ENCODE measurements at places on chromosomes 3 and 15. TPM values are rescaled to one million over a fixed set of nuclear protein-coding genes. Genes with fewer than 3 reads are reported as not detected.

Gene TMEM108
- not detected for total RNA-seq

- no peak for DNase-seq
Observed at GRCh38 chr3:33122991-33123390, 9.2 kb downstream of the CRTAP start.

GRCh38 chr15:63856711-63857460 is 23.1 kb upstream of the HERC1 start:
- DNase-seq: peak; percentile 61

DNA sequence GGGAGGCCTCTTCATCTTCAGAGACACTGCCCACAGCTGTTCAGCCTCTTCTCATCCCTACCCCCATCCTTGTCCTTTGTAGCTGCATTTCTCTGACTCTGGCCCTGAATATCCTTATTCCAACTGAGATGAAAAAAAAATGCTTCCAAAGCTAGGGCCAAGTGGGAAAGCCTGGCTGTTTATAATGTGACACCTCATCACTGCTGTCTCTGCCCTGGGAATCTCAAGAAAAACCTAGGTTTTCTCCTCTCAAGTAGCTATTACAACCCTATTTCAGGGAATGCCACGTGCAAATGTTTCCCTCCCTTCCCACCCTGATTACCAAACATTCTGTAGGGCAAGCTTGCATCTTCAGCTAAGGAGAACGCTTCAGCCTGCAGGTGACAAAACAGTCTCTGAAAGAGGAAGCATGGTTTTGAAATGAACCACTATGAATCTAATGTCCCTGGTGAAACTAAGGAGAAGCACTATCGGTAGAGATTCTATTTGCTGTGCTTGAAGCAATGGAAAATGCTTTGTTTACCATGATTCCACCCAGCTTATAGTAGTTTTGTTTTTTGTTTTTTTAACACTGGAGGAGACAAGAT is 65.4 kb downstream of the USF3 start:
- DNase-seq: no peak

Gene DUOX1
- total RNA-seq: not detected

GRCh38 chr3:10116138-10116460 is 624 bp downstream of the BRK1 start:
- DNase-seq: no peak

- peak; percentile 3 for DNase-seq
Observed at GRCh38 chr3:60954048-60954447, 297.2 kb downstream of the FHIT start.

Gene NEK10
- 27.1 TPM for total RNA-seq

DNA sequence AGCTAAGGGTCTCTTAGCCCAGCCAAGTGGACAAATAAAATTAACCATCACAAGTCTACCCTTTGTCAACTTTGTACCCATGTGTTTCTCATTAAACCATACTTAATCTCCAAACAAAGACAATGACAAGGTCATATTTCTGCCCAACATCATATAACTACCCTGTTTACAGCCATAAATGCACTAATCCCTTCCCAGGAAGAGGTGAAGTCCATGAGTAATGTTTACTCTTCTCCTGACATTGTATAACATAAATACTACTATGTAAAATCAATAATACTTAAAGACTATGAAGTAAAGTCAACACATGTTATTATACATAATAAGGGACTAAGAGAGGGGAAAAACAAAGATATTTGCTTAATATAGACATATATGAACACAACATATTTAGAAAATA is 38.5 kb upstream of the FAN1 start:
- no peak for DNase-seq

- DNase-seq: no peak
Observed at GRCh38 chr3:140051019-140051957, 116.3 kb downstream of the CLSTN2 start.

Gene CSK
- 28.1 TPM for total RNA-seq

DNA sequence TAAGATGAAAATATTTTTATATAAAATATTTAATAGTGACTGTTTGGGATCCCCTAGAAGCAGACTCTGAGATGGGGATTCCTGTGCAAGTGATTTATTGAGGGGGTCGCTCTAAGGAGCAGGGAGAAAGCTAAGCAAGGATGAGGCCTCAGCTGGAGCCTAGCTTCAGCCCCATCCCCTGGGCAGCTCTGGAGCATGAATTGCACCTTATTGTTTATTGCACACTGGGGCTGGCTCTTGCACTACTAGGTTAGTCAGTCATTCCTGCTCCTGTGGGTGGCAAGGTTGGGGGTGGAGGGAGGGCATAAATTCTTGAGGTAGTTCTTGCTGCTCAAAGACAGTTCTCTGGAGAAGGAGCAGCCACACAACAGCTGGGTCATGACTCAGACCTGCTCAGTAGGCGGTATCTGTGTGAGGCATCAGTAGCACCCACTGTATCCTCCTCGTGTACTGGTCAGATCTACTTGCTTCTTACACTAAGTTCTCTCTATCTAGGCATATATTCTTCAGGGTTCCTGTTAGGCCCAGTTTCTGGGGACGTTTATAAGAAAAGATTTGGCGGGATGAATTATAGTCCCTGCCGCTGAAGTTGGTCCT is 27.2 kb upstream of the TNFSF10 start:
- DNase-seq: peak; percentile 70

DNA sequence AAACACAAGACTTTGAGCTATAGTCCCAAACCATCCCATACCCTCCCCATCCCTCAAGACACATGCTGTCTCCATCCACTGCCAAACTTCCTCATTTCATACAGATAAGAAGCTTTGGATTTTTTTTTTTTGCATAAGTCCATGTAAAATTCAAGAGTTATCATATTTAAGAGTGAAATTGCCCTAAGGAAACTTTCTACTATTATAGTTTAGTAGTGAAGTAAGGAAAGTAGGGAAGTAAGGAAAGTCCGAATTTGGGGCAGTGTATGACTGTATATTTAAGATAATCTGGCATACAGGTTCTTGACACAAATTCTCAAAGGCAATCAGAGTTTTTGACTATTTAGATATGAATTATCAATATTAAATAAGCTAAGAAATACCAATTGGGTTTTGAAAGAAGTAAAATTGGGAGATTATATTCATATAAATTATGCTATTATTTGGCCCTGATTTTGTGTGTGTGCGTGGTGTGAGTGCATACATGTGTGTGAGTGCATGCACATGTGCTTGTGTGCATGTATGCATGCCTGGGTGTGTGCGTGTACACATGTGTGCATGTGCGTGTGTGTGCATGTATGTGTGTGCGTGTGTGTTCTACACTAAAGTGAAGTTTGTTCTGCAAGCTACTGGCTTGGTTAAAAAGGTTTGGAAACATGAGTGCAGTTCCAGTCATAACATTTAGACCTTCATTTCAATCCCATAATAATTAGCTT is 83.6 kb upstream of the MBNL1 start:
- no peak for DNase-seq

Gene P2RY13
- not detected for total RNA-seq

DNA sequence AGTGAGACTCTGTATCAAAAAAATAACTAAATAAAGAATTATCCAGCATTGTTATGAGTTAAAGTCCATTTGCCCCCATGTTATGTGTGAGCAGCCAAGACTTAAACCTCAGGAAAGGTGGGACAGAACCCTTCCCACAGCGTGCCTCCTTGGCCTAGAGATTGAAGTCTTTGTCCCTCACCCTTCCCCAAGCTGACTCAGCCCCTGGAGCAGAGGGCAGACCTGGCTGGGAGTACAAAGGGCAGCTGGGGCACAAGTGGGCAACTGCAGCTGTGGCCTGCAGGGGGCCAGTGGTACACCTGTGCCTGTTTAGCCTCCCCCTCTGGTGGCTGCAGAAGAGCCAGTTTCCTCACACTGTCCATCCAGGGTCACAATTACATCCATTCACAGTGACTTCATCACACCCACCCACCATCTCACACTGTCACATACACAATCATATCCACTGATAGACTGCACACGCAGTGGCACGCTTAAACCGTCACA is 940 bp upstream of the ACY1 start:
- no peak for DNase-seq

DNA sequence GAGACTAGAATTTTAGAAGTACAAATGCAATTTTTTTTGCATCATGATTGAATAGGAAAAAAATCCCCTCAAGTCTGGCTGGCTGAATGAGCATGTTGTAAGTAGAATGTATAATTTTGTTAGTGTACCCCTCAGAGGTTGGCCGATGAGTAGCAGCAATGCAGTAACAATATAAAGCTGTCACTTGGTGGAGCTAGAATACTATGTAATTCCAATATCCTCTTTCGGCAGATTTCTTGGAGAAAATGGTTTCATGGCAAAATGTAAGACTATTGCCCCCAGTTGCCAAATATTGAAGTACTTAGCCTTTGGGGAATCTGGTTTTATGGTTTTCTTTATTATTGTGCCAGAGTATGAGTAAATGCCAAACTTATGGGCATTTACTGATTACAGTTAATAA is 39.8 kb upstream of the SGO1 start:
- DNase-seq: peak; percentile 51

DNA sequence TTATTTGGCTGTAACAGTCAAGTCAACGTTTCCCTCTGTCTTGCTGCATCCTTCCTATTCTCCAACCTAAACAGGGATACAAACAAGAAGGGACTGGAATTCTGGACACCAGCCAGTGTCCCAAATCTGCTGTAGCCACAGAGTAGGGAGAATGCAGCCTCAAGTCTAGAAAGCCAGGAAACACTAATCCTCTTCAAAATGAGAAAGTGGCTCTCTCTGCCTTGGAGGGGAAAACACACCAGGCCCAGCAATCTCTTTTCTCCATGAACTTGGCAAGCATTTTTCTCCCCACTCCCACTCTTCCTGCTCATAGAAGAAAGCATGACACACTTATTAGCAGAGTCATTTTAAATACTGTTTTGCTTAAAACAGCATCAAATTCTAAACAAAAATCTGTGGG is 781.7 kb downstream of the SQOR start:
- no peak for DNase-seq

Gene SLCO2A1
- total RNA-seq: under 0.01 TPM

DNA sequence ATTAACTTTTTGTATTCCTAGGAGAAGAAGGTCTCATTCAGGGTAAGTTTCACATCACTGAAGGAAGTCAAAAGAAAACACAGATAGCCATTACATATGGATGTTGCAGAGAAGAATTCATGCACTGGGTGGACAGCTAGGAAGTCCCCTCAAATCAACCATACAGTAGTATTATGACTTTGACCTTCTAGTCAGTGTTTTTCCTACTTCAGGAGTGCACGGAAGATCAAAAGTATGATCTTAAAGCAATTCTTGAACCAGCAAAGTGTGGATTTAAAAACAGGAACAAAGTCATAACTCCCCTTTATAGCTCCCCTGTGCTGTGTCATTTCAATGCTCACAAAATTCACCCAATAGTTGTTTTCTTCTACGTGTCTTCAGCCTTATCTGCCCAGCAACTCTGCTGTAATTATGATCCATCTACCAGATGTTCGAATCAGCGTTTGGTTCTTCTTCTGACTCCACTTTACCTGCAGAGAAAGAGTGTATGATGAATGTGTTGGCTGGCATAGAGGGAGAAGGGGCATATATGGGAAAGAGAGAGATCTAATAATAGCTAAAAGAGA is 118.1 kb upstream of the MEIS2 start:
- no peak for DNase-seq

Gene GASK1A
- total RNA-seq: 0.63 TPM

Gene TMPRSS7
- not detected for total RNA-seq

Gene ADGRG7
- total RNA-seq: not detected

Gene PSTPIP1
- not detected for total RNA-seq

DNA sequence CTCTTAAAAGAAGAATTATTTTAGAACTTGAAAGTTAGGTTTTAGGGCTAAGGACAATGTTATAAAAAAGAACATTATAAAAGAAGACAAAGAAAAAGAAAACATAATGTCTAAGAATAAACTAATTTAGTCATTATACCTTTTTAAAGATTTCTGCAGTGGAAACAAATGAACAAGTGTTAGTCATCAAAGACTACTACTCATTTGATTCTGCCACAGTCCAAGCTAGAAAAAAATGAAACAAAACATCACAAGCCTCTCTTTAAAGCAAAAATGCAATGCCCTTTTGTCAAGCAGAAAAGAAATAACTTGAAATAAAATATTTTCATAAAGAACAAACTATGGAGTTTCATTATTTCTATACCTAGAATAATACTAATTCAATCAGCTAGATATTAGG is 102.0 kb downstream of the TBC1D5 start:
- DNase-seq: peak; percentile 55

- DNase-seq: no peak
Observed at GRCh38 chr15:95990833-95991232, 339.7 kb upstream of the NR2F2 start.

Gene SV2B
- total RNA-seq: not detected

- DNase-seq: no peak
Observed at GRCh38 chr3:115165266-115165665, 18.2 kb upstream of the ZBTB20 start.

DNA sequence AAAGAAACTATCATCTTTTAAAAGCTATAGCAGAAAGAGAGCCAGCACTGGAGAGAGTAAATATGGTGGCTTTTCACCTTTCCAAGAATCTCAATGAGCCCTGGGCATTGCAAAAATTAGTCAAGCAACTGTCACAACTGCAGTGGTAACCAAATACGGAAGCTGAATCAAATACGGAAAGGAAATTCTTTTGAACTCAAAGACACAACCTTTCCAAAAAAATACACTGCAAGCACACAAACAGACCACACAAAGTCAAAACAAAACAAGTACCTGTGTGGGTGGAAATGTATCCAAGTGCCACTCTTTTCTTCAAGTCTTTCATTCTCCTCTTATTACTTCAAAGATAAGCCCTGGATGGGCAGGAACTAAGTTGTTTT is 17.6 kb downstream of the VGLL4 start:
- no peak for DNase-seq

DNA sequence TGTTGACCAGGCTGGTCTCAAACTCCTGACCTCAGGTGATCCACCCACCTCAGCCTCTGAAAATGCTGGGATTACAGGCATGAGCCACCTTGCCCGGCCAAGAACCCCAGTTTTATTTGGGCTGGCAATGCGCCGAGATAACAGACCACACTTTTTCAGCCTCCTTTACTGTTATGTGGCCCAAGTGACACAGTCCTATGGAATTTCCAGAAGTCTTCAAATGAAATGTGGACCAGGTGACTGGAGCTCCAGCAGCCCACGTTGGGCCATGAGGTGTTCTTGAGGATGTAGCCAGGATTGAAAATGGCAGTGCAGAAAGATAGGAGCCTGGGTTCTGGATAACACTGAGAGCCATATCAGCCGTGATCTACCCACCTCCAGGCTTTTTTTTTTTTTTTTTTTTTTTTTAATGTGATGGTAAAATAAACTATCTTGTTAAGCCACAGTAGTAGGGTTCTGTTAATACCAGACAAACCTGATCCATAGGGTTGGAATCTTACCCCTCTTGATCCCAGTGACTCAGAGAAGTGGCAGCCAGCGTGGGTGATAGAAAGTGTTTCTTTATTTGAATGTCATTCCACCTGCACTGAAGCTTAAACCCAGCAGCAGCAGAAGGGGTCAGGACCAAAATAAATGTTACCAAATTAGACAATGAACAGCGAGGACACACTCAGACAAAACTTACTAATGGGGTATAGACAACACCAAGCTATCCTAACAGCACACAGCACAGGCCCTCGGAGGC is 55.6 kb downstream of the LHFPL4 start:
- peak; percentile 34 for DNase-seq

Gene RETNLB
- total RNA-seq: not detected

Measured in fibroblast of the aortic adventitia (primary cell).